ENCODE measurements at places on chromosomes 7 and 10.
A peak's percentile ranks its signal among the peaks of the same experiment; 100 is the strongest.

DNA sequence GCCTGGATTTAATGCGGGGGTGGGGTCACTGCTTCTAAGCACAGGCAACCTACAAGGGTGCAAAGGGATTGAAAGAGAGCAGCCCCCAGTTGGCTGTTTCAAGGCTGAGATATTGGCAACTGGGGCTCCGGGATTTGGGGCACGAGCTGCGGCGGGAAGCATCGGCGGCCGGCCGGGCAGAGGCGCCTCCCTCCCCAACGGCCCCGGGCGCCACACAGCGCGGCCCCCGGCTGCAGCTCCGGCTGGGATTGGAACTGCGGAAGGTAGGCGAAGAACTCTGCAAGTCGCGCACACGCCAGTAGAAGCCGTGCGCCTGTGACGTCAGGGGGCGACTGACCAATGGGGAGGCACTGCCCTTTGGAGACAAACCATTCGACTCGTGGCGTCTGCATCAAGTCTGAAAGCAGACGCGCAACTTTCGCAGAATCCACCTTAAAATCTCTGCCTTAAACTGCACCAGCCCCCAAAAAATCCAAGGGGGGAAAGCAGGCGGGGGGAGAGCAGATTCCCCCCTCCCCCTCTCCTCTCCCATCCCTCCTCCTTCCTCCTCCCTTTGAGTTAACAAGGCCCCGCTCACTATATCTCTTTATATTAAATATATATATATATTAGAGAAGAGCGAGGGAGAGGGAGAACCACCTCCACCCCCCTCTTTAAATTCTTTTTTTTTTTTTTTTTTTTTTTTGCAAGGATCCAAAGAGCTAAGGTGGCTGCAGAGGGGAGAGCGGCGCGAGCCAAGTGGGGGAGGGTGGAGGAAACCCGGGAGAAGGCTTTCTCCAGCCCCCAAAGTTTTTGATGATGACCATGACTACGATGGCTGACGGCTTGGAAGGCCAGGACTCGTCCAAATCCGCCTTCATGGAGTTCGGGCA is at the start of gene DLX6:
Gene DLX6, plus strand, starts transcription at position 371 of the 872 bp plus-strand sequence. Its CDS starts 425 bp downstream, at position 796.
- peak; percentile 69 for DNase-seq

DNA sequence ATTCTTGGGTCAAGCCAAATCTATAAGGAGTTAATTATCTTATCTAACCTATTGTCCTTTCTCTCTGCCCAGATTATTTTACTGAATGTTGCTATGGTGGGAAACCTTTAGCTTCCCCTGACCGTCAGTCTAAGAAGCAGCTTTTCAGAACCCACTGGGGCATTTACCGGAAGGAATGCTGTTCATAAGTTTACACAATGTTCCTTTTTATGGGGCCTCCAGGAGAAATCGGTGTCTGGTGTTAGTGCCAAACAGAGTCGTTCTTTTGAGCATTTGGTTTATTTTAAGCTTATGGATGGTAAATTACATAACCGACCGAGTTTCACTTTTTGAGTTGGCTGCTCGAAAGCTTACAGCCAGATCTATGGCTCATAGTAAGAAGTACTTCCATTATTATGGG is 111.9 kb downstream of the CACNB2 start:
- no peak for DNase-seq

GRCh38 chr7:47239931-47240421 is 341.9 kb downstream of the TNS3 start:
- no peak for DNase-seq

DNA sequence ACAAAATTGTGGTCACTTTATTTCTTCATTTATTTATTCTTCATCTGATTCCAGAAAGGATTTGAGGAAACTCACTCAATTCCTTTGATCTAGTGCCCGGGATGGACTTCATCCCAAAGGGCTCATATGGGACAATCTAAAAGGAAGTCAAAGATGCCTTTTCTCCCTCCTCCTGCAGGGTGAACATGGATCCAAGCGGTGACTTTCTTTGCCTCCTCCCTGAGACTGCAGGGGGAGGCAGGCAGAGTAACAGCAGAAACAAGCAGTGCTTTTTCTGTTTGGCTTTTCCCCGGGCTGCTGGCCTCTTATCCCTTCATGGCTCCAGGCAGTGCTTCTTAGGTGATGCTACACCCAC is 10.0 kb upstream of the DNMBP start:
- peak; percentile 57 for DNase-seq

- no peak for DNase-seq
These were observed 69.6 kb upstream of the EZH2 start for GRCh38 chr7:148953676-148954075.

GRCh38 chr10:106268000-106268399 is 896.5 kb downstream of the SORCS1 start:
- DNase-seq = no peak

- DNase-seq = no peak
These were observed 139.0 kb downstream of the TACC2 start for GRCh38 chr10:122127943-122128342.

GRCh38 chr10:22503315-22504088 is 158.2 kb downstream of the SPAG6 start:
- DNase-seq = no peak

- DNase-seq = peak; percentile 68
These were observed 18.7 kb upstream of the ZNF488 start for GRCh38 chr10:47402641-47403301.

DNA sequence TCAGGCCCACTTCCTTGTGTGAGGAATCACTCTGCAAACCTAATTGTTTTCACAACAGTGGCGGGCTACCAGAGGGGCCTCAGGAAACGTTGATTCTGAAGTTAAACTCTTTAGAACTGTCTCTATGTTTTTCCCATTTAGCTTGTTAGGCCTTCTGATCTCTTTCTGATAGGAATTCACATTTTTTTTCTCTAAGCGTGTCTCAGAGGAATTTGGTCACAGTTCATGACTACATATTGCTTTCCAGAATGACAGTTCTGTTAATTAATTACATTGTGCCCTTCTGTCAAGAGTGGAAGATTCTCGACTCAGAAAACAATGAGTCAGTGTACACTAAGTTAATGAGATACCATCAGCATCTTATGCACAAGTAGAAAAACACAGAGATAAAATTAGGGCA is 469.2 kb upstream of the C7orf33 start:
- DNase-seq = no peak

DNA sequence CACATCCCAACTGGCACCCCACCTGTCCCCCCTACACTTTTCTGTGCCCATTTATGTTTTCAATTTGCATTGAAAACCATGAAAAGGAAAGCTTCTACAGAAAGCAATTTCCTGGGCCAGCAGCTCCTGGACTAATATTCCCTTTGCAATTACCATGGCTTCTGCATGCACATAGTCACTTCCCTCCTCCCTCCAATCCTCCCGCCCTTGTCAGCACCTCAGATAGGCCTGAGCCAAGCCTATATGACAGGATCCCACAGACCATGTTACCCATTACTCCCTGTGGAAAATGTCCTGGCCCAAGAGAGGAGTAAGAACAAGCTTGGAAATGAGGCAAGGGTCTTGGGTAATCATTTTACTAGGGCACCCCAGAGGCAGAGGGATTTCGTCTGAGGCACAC is 38.1 kb downstream of the FBXW4 start:
- no peak for DNase-seq

DNA sequence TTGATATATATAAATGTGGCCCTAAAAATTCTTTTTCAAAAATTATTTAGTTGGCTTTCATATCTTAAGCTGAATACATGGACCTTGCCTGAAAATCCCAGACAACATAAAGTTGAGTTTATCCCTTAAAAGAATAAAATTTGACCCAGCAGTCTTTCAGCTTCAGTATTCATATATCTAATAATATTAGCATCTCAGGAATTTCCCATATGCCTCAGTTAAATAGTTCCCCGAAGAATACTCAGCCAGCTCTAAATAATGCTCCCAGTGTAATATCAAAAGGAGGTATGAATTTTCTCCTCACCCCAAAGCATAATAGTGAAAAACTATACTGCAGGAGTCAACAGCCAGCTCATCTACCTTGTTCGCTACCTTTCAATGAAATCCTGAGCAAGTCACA is 145.9 kb downstream of the CTNNA3 start:
- no peak for DNase-seq

- no peak for DNase-seq
These were observed 152.8 kb downstream of the MACC1 start for GRCh38 chr7:20064181-20064970.

DNA sequence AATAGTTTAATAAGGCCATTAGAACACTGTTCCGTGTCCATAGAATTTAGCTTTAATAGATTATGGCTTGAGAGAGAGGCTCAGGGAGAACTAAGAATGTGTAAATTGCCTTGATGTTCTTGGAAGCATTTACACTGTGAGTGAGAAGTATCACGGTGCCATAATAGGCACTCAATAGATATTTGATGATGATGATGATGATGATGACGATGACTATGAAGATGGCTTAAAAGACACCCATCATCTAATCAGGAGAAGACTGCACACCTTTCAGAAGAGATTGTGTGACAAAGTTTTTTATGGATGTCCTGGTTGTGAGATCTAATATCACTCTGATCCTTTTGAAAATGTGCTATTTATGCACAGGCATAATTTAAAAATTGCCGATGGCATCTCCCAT is 264.2 kb downstream of the GLI3 start:
- DNase-seq = no peak
